Hepatic stellate cell (primary cell): ENCODE measurements at places on chromosomes 3 and 15.
A peak's percentile ranks its signal among the peaks of the same experiment; 100 is the strongest.

DNA sequence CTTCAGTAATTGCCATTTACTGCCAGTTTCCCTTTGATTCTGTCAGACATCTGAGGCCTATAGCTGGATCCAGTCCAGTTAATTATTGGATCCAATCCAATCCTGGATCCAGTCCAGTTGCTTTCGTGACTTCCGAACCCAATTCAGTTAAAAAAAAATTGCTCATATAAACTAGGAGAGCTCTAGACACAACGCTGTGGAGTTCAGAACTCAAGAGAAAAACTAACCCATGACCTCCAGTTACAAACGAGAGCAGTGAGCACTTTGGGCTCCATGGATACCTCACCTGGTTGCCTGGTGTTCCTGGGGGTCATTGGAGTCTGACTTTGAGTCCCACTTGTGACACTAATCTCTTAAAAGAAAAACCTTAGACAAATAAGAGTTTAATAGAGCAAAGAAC is 269.8 kb downstream of the THSD4 start:
- no peak for DNase-seq

DNA sequence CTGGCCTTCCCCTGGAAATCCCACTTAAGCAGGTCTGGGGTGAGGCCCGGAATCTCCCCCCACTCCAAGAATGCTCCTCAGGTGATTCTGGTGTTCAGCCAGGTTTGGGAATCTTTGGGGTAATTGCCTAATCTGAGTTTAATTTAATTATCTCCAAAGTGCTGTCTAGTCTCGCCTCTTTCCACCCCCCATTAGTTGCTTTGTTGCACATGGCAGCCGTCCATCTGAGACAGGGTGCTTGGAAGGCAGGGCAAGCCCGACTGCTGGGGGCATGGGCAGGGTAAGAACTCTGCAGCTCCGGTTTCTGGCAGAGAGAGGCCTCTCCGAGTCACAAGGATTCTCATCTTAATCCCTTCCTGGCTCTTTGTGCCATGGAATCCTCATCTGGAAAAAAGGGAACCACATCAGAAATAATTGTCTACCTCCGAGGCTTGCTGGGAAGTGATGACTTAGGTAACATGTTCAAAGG is 15.0 kb downstream of the IL17RD start:
- DNase-seq = no peak

DNA sequence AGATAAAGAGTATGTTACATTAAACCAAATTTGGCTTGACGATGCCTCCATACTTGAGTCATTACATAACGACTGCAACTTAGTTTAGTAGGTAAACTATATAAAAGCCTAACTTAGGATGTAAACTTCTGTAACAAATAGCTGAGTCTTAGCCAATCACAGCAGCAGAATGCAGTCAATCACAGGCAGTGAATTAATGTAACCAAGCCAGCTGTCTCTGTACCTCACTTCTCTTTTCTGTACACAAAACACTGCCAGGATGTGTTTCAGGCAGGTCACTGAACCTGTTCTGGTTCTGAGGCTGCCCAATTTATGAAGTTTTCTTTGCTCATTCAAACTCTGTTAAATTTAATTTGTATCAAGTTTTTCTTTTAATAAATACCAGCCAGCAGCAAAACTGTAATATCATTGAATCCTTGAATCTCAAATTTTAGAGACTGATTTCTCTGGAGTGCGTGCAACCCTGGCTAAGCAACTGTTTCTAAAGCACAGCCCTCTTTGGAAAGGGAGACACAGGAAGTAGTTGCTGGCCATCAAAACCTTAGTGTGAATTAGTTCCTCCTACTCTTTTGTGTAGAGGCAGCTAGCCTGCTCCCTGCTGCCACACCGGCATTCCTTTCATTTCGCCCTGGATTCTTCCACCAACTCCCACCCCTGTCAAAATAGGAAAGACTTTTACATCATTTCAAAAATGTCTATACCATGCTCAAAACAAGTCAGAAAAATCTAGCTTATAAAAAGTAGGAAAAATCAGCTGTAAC is 15.2 kb downstream of the RFTN1 start:
- DNase-seq = no peak

DNA sequence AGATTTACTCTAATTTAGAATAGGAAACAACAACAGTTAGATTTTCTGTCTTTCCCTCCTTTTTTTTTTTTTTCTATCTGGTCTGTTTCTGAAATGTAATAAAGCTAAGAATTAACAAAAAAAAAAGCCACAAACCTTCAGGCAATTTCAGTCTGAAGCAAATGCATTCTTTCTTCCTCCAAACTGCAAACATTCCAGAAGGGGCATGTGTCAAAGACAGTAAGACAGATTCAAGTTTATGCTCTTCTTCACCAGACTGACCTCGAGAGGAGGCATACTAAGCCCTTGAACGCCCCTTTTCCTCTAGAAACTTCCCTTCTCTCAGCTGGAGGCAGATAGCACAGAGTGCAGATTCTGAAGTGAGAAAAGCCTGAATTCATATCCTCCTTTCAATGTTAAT is 654.6 kb upstream of the LMCD1 start:
- no peak for DNase-seq

- no peak for DNase-seq
Observed at GRCh38 chr3:42173307-42173706, 82.2 kb downstream of the TRAK1 start.

- DNase-seq = no peak
Observed at GRCh38 chr3:127264292-127264691, 23.6 kb downstream of the PRR20G start.

DNA sequence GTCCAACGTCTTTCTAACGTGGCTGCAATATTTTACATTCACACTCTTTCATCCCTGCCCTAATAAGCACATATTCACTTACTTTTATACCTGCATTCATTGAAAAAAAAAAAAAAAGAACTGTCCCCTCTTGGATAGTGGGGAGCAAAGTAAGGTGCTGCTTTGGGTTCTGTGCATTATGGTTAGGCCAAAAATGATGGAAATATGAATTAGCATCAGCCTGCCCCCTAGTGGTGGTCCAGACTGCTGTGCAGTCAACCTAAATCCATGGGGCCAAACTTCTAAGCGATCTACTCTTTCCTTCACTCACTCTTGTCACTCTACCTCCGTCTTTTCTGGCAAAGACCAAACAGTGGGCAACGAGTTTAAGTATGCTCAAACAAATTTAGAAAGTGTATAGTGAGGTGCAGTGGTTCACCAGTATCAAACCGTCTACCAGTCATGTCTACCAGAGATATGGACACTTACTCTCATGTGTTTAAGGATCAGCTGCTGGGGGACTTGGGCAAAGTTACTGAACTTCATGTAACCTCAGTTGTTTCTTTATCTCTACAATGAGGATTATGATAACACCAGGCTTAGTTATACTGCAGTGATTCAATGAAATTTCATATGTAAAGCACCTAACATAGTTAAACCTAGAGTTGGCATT is 61.5 kb upstream of the GRM7 start:
- no peak for DNase-seq

DNA sequence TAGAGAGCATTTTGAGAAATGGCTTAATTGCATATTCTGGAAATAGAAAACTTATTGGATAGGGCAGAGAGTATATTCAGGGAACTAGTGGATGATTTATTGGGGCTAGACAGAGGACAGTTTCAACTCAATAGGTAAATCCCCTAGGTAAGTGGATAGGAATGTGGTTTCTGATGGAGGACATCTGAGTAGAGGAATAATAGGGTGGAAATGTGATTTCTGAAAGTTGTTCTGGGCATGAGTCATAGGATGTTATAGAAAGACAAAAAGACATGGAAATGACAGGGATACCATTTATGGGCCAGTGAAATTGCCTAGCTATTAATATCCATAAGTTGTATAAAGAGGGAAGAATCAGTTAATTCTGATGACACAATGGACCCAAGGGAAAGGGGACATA is 563.3 kb upstream of the GOLIM4 start:
- DNase-seq = no peak

- peak; percentile 8 for DNase-seq
Observed at GRCh38 chr3:160929595-160929994, 173.6 kb downstream of the PPM1L start.

- DNase-seq = no peak
Observed at GRCh38 chr3:194602669-194603171, 30.5 kb downstream of the TMEM44 start.

DNA sequence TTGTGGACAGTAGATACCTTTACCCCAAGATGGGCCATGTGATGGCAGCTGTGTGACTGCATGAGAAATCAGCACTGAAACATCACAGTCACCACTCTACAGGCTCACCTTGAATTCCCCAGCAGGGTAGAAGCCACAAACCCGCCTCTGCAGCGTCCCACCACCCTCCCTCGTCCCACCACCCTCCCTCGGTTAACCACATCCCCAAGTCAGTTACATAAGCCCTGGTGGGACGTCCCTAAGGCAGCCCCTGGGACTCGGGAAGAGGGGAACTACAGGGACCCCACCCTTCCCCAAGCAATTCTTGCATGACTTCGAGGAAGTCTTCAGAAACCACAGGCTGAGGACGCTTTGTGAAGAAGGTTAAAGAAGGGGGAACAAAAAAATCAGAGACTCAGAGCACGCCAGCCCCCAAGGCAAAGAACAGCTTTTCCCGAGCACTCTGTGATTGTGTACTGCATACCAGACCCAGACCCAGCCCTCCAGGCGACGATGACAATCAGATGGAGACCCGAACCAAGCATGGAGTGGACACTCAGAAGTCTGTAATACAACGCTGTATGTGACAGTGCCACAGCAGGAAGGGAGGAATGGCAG is 60.5 kb downstream of the SH3BP5 start:
- no peak for DNase-seq

DNA sequence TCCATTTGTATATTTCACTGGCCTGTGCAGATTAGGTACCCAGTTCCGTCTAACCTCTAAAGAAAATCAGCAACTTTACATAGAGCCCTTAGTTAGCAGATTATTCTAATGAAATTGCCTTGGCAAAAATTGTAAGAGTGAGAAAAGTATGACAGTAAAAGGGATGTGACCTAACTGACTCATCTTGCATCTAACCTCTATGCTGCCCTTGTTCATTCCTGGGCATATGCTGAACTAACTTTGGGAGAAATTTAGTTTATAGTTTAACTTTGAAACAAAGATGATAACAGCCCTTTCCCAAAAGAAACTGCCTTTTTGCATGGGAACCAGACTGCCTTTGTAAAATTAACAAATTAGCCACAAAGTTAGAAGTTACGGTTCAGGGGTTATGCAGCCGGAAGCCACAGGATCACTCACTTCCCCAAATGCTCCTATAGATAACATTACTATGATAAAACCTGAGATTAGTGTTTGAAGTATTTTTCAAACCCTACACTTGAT is 839.8 kb upstream of the ALCAM start:
- DNase-seq = no peak

DNA sequence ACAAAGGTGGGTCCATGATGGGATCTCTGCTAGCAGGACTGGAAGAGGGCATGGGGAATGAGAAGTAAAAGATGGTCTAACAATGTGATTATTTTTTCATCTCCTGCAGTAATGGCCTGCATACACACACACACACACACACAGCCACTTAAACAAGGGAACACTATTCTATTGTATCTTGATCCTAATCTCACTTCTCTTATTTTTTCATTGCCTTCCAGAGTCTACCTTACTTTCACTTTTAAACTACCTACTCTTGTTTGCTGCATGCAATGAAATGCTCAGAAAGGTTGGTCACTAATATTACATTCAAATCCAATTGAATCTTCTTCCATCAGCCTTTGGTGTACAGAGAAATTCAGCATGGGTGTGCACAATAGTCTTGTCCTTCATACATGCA is 853.8 kb downstream of the IGSF11 start:
- DNase-seq = no peak

DNA sequence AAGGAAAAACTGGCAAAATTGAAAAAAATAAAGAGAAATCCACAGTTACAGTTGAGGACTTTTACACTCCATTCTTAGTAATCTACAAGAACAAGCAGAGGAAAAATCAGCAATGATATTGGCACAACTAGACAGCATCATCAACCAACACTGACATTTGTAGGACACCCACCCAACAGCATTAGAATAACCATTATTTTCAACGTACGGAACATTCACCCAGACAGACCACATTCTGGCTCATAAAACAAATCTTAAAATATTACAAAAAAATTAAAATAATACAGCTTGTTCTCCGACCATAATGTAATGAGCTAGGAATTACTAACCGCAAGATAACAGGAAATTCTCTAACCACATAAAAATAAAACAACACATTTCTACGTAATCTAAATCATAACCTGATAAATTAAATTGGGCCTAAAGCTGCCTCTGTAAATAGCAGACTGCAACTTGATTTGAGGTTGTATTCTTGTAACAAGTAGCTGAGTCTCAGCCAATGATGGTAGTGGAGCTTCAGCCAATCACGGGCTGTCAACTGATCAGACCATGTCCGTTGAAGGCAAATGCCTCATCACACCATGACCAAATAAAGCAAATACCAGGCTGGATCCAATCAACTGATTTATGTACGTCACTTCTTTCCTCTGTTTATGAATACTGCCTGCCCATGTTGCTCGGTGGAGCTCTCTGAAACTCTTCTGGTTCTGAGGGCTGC is 9.2 kb downstream of the PLSCR4 start:
- DNase-seq = no peak

DNA sequence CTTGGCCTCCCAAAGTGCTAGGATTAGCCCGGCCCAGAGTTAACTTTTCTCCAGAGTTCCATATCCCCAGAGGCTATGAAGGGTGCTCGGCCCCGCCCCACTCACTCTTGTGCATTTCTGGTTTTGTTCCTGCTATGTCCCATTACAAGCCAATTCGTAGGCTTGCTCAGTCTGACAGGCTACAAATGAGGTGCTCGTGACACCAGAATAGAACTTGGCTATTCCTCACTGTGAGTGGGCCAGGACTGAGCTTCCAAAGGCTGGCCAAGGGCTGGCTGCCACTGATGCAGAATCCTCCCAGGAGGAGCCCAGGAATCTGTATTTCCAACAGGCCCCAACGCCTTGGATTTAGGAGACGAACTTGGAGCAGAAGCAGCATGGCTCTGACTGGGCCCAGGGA is 282.7 kb upstream of the C2CD4B start:
- DNase-seq = no peak

- peak; percentile 89 for DNase-seq
Observed at GRCh38 chr3:41274944-41275668, 75.8 kb downstream of the CTNNB1 start.

GRCh38 chr15:51198701-51199232 is 104.1 kb upstream of the TNFAIP8L3 start:
- DNase-seq = no peak

DNA sequence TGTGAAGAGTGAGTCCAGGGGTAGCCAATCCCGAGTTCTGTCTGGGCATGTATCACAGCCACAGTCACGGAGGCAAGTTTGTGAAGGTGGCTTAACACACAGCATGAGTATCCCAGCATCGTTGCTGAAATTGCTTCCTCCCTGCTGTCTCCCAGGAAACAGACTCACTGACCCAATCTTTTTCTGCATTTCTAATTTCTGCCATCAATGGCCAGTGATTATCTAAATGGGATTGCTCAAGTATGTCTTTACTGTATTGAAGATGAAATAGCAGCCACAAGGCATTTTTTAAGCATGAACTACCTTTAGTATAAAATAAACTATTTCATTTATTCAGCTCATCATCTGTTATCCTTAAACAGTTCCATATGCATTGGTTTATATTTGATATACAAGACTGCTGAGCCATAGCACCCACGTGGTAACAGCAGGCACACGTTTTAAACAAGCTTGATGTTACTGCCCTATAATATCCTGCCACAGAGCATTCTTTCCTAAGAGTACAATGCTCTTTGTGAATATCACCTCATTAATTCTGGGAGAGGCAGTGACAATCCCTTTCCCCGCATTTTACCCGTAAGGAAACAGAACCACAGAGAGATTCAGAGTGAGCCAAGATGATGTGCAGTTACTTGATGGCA is 276.6 kb upstream of the THBS1 start:
- DNase-seq = no peak

GRCh38 chr3:187958432-187959003 is 195.4 kb upstream of the LPP start:
- no peak for DNase-seq
